ENCODE measurements at places on chromosomes 11 and 22. TPM values are rescaled to one million over a fixed set of nuclear protein-coding genes. Genes with fewer than 3 reads are reported as not detected.

- no peak for DNase-seq
Measured at GRCh38 chr11:85154294-85154693, 472.9 kb downstream of the DLG2 start.

DNA sequence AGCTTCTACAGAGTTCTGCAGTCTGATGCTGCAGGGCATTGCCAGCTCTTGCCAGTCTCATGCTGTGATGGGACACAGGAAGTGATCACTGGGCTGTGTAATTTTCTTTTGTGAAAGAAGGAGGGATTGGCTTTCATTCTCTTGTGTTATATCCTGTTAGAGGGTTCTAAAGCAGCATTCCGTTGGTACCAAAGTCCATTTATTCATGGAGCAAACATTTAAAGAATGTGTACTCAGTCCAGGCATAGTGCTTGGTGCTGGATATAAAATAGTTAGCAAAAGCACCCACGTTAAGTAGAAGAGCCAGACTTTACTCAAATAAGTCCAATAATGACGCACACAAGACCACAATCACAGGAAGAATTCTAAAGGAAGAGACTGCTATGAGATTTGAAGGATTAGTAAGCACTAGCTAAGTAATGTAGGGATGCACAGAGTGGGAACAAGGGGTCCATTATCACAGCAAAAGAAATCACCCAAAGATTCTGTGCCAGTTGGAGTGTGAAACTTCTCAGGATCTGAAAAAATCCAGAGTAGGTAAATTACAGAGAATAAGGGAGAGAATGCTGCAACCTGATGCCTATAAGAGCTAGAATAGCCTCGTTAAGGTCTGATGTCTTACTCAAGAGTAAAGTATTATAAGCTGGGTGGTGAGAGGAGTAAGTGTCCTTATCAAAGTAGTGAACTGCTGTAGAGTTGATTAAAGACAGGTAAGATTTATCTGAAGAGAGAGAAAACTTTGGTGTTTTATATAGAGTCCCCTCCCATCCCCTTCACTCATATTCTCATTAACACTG, 728.3 kb downstream of the METTL15 start:
- no peak for DNase-seq

CADM1 gene
- total RNA-seq, result 1.1 TPM

LSP1 gene
- 228 TPM for total RNA-seq

- no peak for DNase-seq
Measured at GRCh38 chr11:65381716-65382032, 772 bp downstream of the SLC25A45 start.

MGAT3 gene
- total RNA-seq, result 0.17 TPM

SPA17 gene
- not detected for total RNA-seq

ARHGAP20 gene
- not detected for total RNA-seq

DNA sequence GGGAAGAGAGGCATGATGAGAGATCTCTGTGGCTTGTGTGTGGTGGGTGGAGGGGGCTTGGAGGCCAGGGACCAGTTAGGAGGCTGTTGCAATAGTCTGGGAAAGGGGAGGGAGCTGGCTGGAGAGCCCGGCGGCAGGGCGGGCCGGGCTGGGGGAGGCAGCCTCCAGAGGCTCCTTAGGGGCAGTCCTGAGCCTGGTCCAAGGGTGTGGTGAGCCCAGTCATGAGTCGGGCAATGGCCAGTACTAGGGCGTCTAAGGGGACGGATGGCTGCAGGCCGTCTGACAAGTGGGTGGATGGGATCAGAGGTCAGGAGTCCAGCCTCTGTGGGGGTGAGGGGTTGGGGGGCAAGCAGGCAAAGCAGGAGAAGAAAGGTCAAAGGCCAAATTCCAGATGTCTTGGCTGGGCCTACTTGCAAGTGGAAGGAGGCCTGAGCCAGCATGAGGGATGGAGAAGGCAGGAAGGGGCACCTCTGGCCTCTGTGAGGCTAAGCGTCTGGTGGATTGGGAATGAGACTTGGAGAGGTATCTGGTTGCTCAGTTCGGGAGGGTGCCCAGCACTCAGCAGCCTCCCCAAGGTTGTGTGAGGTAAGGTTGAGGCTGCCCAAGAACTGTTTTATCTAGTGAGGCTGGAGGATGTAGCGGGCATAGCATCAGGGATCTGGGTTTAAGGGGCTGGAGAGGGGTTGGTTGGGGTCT, 6.0 kb upstream of the CD248 start:
- DNase-seq, result no peak

DNA sequence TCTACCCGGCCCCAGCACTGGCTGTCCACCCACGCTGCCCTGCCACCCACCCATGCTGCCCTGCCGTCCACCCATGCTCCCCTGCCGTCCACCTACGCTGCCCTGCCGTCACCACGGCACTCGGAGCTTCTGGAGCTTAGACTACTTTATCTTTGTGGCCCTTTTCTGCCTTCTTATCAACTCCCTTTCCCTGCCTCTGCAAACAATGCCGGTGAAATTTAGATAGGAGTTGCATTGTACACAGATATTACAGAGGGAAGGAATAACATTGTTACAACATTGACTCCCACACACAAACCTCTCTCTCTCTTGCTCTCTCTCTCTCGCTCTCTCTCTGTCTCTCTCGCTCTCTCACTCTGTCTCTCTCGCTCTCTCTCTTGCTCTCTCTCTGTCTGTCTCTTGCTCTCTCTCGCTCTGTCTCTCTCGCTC, 33.7 kb upstream of the BRSK2 start:
- no peak for DNase-seq

DNA sequence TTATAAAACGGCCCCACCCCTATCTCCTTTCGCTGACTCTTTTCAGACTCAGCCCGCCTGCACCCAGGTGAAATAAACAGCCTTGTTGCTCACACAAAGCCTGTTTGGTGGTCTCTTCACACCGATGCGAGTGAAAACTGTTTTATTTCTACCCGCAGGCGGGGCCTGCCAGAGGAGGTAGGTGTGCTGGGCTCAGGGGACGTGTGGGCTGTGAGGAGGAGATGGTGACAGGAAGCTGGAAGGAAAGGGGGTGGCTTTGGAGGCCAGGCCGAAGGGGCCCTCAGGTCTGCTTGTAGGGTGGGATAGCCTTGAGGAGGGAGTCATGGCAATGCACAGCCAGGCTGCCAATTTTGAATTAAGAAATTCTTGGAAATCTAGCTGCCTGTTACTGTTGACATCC, 21.3 kb upstream of the KRTAP5-7 start:
- no peak for DNase-seq

DNA sequence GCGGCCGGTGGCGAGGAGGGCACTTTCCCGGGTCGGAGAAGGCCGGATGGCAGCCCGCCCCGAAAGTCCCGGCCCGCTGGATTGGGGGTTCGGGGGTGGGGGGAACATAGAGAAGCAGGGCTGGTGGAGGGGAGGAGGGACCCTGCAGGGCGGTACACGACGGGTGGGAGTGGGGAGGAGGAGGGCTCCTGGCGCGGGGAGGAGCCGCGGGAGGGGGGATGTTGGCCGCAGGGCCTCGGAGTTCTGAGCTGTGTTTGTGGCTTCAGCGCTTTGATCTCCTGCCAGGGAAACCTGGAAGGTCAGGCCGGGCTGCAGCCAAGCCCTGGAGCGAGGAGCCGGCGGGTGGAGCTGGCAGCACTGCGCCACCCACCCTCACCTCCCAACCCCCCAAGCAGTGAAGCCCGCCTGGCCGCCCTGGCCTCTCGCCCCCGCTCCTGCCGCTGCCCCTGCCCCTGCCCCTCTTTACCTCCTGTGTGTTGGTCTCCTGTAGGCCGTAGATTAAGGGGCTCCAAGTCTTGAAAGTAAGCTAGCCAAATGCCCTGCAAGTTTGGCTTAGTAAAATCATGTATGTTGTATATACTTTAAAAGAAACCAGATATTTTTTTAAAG, 30.9 kb downstream of the C22orf31 start:
- no peak for DNase-seq

XNDC1N gene
- total RNA-seq, result 15.7 TPM

GRCh38 chr11:76250520-76251225, 44.4 kb upstream of the WNT11 start:
- no peak for DNase-seq

DNA sequence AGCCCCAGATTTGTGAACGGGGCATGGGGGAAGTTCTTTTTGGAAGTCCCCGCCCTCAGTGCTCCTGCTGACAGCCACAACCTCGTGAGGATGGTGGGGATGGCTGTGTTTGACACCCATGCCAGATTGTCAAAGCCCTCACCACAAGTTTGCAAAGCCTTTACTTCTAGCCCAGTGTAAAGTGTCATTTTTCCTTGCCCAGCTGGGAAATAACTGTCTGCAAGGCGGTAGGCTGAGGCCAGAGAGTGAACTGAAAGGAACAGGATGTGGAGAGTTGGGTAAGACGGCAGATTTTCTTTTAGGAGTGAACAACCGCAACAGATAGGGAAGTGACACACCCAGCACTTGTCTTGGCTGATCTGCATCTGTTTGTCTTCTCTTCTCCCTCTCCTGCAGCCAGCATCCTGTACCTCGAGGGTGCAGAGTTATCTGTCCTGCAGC, 13.6 kb downstream of the IL17RA start:
- DNase-seq, result no peak

Measured in CD4-positive, alpha-beta T cell (primary cell).